Placental pericyte (primary cell): ENCODE measurements at places on chromosomes 6 and 20. TPM values are rescaled to one million over a fixed set of nuclear protein-coding genes. Genes with fewer than 3 reads are reported as not detected.

The CGA gene
- not detected in 2 replicates for total RNA-seq

The LY6G5B gene
- 5.2 and 8.3 TPM in 2 replicates for total RNA-seq

The SLC22A7 gene
- not detected in 2 replicates for total RNA-seq

The SMLR1 gene
- total RNA-seq: not detected in 2 replicates

The ADAT2 gene
- 1.5 and 5.7 TPM in 2 replicates for total RNA-seq

The GNMT gene
- 0.22 TPM in 1 of 2 replicates, not detected in the other for total RNA-seq

The ZBTB46 gene
- 3.3 and 20.5 TPM in 2 replicates for total RNA-seq

The CARMIL1 gene
- 15.3 and 23.9 TPM in 2 replicates for total RNA-seq

The ADAM33 gene
- 11.4 and 19.5 TPM in 2 replicates for total RNA-seq

The C6orf52 gene
- total RNA-seq: not detected in 2 replicates

The LTB gene
- not detected in 2 replicates for total RNA-seq

The PSORS1C2 gene
- total RNA-seq: not detected in 2 replicates

The ZSCAN16 gene
- 1.7 and 2.2 TPM in 2 replicates for total RNA-seq

The NOX3 gene
- under 0.01 TPM in 1 of 2 replicates, not detected in the other for total RNA-seq

The C6orf15 gene
- not detected in 2 replicates for total RNA-seq
